Smooth muscle cell of the umbilical artery (primary cell): ENCODE measurements at places on chromosomes 13 and 19. TPM values are rescaled to one million over a fixed set of nuclear protein-coding genes. Genes with fewer than 3 reads are reported as not detected.

Gene FLT3LG
- 1.2 and 2.1 TPM in 2 replicates for total RNA-seq

Gene ZNF534
- not detected in 2 replicates for total RNA-seq

Gene LILRA1
- total RNA-seq = not detected in 2 replicates

Gene LATS2
- total RNA-seq = 8.0 and 25.3 TPM in 2 replicates

Gene INSR
- 11.1 and 15.7 TPM in 2 replicates for total RNA-seq

Gene RFX2
- total RNA-seq = 2.7 and 3.3 TPM in 2 replicates

Gene ACP7
- under 0.01 and 0.65 TPM in 2 replicates for total RNA-seq

Gene UBAC2
- total RNA-seq = 28.5 and 35.1 TPM in 2 replicates

Gene BCL2L12
- 1.5 and 2.4 TPM in 2 replicates for total RNA-seq
